ENCODE measurements at places on chromosomes 7 and 10.

GRCh38 chr7:70590126-70590854 lies 541.7 kb upstream of the GALNT17 start:
- no peak for DNase-seq

- DNase-seq: no peak
Observed at GRCh38 chr7:55512635-55513191, 59.6 kb downstream of the VOPP1 start.

GRCh38 chr7:48416327-48416908 lies 245.2 kb downstream of the ABCA13 start:
- no peak for DNase-seq

- DNase-seq: no peak
Observed at GRCh38 chr10:124748953-124749645, 4.9 kb upstream of the FAM53B start.

DNA sequence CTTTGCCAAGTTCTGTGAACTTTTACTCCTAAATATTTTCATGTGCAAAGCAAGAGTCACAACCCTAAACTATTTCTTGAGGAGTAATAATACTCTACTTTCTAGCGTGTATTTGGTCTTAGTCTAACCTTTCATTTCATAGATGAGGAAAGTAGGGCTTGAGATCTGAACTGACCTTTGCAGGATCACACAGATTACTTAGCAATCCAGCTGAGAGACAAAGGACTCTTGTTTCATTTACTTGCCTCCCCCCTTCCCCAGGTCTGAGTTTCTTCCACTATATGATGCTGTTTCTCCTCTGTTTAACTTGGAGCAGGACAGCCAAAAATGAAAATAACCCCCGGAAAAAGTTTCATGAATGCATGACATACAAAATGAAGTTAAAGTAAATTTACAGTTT lies 75.3 kb upstream of the PTN start:
- no peak for DNase-seq

- DNase-seq: no peak
Observed at GRCh38 chr7:84113286-84113685, 81.3 kb downstream of the SEMA3A start.

GRCh38 chr7:130904031-130904757 lies 170.2 kb upstream of the KLF14 start:
- DNase-seq: no peak

GRCh38 chr10:10730471-10731043 lies 287.1 kb upstream of the CELF2 start:
- DNase-seq: no peak

GRCh38 chr7:91713669-91714068 lies 166.8 kb downstream of the MTERF1 start:
- DNase-seq: no peak

GRCh38 chr7:133561396-133561795 lies 308.5 kb downstream of the EXOC4 start:
- no peak for DNase-seq

DNA sequence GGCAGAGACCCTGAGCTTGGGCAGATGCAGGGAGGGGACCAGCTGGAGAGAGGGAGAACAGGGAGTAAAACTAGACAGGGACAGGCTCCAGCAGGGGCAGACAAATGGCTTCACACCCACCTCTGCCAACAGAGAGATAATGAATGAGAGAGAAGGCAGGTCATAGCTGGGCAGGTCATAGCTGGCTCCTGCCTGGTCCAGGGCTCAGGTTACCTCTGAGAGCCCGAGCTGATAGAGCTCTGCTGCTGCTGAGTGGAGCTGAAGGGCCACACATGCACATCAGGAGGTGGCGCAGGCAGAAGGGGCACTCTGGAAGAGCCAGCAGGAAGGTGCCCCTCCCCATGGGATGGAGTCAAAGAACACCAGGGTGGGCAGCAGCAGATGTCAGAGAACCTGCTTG lies 154.2 kb downstream of the GFRA1 start:
- no peak for DNase-seq

GRCh38 chr10:93096901-93097300 lies 23.2 kb downstream of the CYP26A1 start:
- DNase-seq: no peak

GRCh38 chr10:22607261-22607660 lies 107.1 kb downstream of the PIP4K2A start:
- DNase-seq: no peak

DNA sequence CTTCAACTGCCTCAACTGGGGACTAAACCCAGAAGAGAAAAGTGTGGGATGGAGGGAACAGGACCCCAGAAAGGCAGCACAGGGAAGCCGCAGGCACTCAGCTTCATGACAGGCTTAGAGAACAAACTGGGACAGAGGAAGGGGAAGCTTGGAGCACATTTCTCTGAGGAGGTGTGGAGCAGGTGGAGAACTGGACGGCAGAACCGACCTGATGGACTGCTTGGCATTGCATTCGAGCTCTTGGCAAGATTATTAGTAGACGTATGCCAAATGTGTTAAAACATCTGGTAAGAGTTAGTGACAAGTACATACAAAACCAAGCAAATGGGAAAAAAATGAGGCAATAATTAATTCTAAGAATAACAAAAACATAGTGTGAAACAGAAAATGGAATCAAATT lies 335.7 kb downstream of the SFMBT2 start:
- DNase-seq: no peak

DNA sequence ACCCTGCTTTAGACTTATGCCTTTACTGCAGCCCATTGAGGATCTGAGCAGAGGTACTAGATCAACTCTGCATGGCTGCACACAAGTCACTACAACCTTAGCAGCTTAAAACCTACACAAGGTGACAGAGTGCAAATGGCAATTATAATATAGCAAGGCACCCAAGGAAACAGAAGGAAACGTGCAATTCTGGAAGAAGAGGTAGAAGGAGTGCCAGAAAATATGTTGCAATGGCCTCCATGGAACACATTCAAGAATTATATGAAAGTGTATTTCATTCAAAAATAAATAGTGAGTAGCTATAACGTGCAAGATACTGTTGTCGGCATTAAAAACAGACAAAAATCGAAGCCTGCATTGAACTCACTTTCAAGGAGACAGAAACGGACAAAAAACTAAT lies 2.9 kb upstream of the AKR1C8 start:
- DNase-seq: no peak

GRCh38 chr10:69810097-69810496 lies 8.4 kb downstream of the COL13A1 start:
- DNase-seq: no peak

DNA sequence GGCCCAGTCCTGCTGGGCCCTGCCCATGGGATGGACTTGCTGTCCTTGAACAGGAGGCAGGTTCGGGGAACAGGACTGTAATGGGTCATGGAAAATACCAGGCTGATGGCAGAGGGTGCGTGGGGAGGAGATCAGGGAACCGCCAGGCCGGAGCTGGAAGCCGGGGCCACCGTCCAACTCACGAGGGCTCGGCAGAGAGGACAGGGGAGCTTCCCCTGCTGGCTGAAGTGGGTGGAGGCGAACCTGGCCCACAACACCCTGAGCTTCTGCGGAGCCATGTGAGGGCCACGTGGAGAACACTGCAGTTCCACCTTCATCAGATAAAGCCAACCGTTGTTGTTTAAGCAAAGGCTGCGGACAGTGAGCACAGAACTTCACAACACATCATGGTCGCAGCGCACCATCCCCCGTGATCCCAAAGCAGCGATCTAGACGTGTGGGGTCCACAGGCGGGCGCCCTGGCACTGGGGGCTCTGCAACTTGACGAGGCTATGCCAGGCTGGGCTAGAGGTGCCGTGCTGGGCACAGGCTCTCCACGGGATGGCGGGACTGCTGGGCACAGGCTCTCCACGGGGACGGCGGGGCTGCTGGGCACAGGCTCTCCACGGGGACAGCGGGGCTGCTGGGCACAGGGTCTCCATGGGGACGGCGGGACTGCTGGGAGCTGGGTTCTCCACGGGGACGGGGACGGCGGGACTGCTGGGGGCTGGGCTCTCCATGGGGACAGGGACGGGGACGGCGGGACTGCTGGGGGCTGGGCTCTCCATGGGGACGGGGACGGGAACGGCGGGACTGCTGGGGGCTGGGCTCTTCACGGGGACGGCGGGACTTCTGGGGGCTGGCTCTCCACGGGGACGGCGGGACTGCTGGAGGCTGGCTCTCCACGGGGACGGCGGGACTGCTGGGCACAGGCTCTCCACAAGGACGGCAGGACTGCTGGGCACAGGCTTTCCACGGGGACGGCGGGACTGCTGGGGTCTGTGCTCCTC lies 473.4 kb downstream of the DNAJB6 start:
- DNase-seq: no peak

DNA sequence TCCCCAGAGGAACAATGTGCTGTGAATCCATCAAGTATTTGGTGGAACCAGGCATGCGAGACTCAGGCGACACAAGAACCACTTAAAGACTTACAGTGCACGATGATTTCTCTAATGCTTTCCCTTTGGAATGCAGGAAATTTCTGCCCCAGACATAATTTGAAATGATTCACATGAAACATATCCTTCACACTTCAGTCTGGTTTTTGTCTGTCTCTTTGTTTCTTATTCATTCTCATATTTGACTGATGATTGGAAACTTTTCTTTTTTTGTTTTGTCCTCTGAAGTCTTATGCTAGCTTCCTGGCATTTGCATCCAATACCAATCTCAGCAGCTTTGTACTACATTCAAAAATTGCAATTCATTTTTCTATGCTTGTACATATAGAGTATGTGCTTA lies 502.8 kb downstream of the PHTF2 start:
- DNase-seq: no peak

DNA sequence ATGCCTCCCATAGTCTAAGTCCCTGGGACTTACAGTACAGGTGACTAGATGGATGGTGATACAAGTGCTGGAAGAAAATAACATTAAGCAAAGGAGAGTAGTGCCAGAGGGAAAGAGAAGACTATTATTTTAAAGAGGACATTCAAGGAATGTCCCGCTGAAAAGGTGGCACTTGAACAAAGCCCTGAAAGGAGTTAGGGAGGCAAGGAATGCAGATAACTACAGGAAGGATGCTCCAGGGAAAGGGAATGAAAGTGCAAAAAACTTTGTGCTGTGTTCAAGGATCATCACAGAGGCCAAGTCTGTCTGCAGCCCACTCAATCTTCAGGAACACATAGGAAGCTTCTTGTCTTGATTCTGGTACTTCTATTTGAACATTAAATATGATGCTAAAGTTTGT lies 14.9 kb downstream of the ANKMY2 start:
- no peak for DNase-seq

- DNase-seq: no peak
Observed at GRCh38 chr10:130638991-130639390, 502.8 kb downstream of the GLRX3 start.

DNA sequence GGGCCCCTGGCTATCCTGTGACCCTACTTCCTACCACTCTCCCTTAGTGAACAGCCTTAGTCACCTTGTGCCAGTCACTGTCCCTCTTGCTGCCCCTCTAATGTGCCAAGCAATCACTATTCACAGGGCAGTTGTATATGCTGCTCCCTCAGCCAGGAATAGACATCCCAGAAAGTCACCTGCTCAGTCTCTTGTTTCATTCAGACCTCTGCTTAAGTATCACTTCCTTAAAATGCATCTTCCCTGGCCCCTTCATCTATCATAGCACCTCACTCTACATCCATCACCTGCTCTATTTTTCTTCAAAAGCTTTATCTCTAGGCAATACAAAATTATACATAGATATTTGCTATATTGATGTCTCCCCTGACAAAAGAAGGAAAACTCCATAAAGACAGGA lies 328.4 kb upstream of the NFE2L3 start:
- DNase-seq: no peak

- DNase-seq: no peak
Observed at GRCh38 chr10:129446183-129446581, 20.9 kb upstream of the MGMT start.

- no peak for DNase-seq
Observed at GRCh38 chr7:110442381-110442837, 648.5 kb upstream of the LRRN3 start.

DNA sequence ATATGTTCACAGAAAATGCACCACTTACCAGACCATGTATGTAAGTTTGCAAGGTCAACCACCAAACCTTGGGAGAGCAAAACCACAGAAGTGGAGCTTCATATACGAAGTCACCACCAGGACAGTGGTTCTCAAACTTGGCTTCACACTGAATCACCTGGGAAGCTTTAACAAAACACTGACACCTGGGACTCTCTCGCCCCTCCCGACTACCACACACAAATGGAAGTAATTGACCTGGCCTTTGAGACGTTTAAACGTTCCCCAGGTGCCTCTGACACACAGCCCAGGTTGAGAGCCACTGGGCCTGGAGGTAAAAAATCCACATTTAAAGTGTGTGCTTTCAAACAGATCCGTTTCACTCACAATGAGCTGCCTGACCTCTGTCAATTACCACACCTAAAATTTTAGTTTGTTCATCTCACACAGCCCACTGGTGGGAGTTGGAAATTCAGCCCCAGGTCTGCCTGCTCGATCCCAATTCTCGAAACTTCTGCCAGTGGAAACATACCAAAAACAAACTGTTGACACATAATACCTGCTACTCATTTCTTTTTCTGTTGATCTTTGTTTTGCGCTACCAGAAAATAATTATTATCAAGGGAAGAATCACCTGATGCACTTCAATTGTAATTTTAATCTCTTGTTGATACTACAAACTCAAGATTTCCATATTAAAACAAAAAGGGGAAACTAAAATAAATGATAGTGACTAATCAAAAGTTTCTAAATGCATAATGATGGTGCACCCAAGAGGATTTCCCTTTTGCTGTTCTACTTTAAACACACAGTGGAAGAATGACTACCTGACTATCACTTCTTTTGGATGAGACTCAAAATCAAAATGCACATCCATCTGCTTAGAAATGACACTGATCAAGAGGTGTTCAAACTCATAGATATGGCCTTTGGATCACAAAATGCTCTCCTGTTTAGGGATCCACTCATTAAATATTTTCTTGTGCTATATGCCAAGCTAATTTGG lies 26.6 kb downstream of the CDNF start:
- DNase-seq: no peak

- DNase-seq: no peak
Observed at GRCh38 chr7:24725554-24726241, 31.6 kb downstream of the GSDME start.

GRCh38 chr7:156625580-156625979 lies 15.0 kb upstream of the RNF32 start:
- no peak for DNase-seq

DNA sequence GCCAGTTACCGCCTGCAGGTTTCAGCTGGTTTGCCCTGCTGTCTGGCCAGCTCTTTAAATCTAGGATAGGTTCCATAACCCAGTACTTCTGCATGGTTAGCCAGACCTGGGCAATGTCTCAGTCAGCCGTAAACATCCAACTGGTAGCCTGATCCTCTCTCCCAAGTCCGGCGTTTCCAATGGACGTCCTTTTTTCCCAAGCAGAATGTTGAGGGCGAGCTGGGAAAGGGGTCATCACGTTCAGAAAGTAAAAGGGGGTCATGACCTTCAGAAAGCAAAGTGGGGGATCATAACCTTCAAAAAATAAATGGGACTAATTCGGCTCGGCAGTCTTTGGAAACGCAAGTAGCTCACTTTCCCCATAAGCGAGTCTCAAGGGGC lies 430 bp downstream of the PON3 start:
- no peak for DNase-seq

GRCh38 chr10:5844345-5845055 lies 31.3 kb upstream of the GDI2 start:
- DNase-seq: no peak

Data from activated CD4-positive, alpha-beta T cell treated with anti-CD3 and anti-CD28 coated beads, Interleukin-2, amount 50 U/mL, for 24 hours (primary cell).